ENCODE measurements at places on chromosomes 1 and 21. TPM values are rescaled to one million over a fixed set of nuclear protein-coding genes. Genes with fewer than 3 reads are reported as not detected.

The RBM8A gene
- 285 TPM for total RNA-seq

The S100A9 gene
- total RNA-seq = not detected

The LCA5L gene
- total RNA-seq = 1.2 TPM

The HPDL gene
- 10.6 TPM for total RNA-seq

The FNBP1L gene
- total RNA-seq = 63.5 TPM

The OR6N1 gene
- total RNA-seq = not detected

- no peak overlapping the region for H3K27ac ChIP-seq
- no peak for DNase-seq
- H3K4me3 ChIP-seq = no peak overlapping the region
- H3K4me1 ChIP-seq = peaks cover 8% of the 10 kb centered on the region
- no peaks in the 10 kb centered on the region for H3K27me3 ChIP-seq
Observed at GRCh38 chr1:87117761-87118368, 203.4 kb downstream of the HS2ST1 start.

DNA sequence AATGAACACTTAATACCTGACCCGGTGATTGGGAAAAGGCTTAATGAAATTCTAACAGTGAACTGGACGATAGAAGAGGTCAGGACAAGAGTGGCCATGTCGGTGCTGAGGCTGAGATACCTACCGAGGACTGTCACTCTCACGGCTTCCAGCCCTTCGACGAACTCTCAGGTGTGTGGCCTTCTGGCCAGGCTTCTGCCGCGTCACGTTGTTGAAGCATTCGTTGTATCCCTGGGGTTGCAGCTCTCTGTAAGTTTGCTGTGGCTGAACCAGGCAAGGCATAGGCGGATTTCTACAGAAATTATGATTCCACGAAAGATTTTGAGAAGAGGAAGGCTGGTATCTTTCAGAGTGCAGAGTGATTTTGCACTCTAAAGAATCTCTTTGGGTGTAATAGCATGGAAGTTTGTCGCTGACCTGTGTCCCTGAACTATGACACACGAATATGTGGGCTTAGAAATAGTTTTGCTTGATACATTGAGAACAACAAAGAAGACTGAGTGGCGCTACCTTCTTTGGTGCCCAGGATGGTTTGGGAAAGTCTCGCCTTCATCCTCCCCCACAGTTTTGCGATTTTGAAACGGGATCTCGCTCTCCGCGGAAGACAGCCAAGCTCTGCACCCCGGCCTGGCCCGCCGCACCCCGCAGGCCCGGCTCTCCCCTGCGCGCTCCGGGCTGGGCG lies 403 bp upstream of the EPHX4 start:
- peak overlapping the region; percentile 88 for H3K4me3 ChIP-seq
- no peak overlapping the region for H3K27ac ChIP-seq
- H3K36me3 ChIP-seq = peaks cover 12% of the 10 kb centered on the region
- peaks cover 20% of the 10 kb centered on the region for H3K4me1 ChIP-seq

DNA sequence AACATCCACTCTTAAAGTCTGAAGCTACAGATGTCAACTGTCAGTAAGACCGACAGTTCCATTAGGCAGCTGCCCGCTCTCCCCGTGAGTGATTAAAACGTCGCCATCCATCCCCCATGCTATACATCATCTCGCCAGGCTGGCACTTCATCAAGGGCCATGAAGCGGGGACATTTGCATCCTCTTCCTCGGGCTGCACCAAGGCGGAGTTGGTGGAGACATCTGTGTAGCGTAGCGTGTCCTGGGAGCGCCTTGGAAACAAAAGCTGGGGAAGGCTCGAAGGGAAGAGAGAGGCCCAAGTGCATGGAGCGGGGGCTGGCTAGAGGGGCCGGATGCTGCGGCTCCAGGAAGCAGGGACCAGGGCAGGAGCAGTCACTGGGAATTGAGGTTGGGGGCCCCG lies 250.1 kb downstream of the KAZN start:
- DNase-seq = no peak
- H3K27ac ChIP-seq = peak overlapping the region; percentile 77
- peaks cover 4% of the 10 kb centered on the region for H3K36me3 ChIP-seq
- no peaks in the 10 kb centered on the region for H3K27me3 ChIP-seq
- peaks cover 8% of the 10 kb centered on the region for H3K4me1 ChIP-seq

DNA sequence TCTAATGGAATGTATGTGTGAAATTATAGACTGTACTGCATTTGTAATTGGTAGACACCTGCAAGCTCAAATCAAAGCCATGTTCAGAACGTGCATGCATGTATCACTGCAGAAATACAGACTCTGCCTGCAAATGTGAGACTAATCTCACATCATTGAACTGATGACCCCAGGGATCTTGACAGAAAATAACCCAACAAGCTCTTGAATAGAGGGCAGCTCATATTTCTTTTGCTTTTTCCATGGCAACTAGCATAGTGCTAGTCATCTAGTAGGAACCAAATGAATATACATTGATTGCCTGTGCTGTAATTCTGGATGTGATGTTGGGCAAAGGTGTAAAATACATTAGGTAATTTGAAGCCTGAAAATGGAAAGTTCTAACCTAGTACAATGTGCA lies 62.4 kb downstream of the PTPRC start:
- H3K27ac ChIP-seq = no peak overlapping the region
- no peaks in the 10 kb centered on the region for H3K36me3 ChIP-seq
- no peak for DNase-seq
- H3K27me3 ChIP-seq = peaks cover 9% of the 10 kb centered on the region
- peaks cover 15% of the 10 kb centered on the region for H3K4me1 ChIP-seq

DNA sequence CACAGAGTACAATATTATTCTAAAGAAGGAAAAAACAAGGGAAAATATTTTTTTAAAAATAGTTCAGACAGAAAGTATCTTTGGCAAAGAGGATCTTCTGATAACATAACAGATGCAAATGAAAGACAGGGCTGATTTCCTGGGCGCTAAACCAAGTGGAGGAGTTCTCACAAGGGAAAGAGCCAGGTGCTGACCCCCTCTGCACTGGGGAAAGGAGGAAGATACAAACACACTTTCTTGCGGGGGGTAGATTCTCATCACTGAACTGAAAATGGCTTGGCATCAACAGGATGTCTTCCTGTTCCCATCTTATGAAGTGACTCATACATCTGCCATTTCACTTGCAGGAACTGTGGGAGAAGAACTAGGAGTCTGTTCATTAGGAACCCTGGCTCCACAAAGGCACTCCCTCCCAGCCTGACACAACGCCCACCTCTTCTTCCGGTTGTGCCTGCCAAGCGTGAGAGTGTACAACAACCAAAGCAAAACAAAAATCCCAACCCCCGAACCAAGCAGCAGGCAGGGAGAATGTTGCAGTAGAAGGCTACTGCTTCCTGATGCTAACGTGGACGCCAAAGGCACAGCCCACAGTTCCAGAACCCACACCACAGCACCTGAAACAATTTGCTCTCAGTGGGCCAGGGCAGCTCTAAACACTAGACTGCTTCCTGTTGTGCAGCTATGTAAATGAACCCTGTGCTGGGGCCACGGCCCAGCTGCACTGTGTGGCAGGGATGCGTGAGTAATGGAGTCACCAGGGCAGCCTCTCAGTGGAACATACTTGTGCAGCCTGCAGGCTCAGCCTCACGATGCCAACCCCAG lies 51.0 kb downstream of the GADD45A start:
- no peaks in the 10 kb centered on the region for H3K27me3 ChIP-seq
- H3K4me1 ChIP-seq = peaks cover 21% of the 10 kb centered on the region
- peak; percentile 6 for DNase-seq
- peak overlapping the region; percentile 98 for H3K27ac ChIP-seq

- H3K27me3 ChIP-seq = no peaks in the 10 kb centered on the region
- no peak for DNase-seq
- H3K36me3 ChIP-seq = no peaks in the 10 kb centered on the region
- H3K27ac ChIP-seq = no peak overlapping the region
- H3K4me1 ChIP-seq = peaks cover 49% of the 10 kb centered on the region
- no peak overlapping the region for H3K4me3 ChIP-seq
Observed at GRCh38 chr1:173210716-173211231, 3.6 kb upstream of the TNFSF4 start.
